ENCODE measurements at places on chromosomes 16 and 17. TPM values are rescaled to one million over a fixed set of nuclear protein-coding genes. Genes with fewer than 3 reads are reported as not detected.

- no peak for DNase-seq
These were observed 25.7 kb upstream of the TOX3 start for GRCh38 chr16:52572656-52573055.

DNA sequence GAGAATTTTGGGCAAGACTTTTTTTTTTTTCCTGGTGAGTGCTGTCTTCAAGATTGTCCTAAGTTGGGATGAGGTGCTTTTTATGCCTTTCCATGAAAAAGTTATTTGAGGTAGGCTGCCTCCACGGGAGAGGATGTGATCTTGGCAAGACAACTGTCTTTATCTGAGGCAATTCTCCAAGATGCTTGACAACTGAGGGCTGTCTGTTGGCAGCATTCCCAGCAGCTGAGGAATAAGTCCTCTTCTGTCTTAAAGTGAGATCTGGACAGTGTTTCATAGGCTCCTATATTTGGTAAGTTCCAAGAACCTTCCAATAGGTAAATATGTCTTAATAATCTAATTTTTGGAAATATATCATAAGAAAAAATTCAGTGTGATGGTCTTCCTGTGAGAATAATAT lies 662.0 kb downstream of the CDH11 start:
- DNase-seq = no peak

GRCh38 chr16:1777375-1778199 lies 4.7 kb upstream of the MRPS34 start:
- DNase-seq = no peak

DNA sequence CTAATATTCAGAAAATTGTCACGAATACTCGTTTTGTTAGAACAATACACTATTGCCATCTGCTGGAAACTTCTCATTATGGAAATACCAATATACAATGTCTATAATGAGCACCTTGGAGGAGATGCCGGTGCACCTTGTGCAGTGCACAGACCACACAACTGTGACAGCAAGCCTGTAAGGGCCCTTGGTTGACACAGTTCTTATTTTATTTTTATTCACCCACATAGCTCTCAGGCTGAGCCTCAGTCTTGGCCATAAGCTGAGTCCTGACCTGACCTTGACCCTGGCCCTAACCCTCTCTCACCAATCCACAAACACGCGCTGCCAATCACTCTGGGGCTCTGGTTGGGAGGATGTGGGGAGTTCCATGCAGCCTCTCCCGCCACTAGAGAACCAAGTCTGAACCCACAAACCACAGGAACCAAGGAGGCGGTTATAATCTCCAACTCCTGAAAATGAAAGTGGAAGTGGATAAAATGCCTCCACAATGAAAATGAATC lies 7.6 kb downstream of the AIPL1 start:
- no peak for DNase-seq

GRCh38 chr17:28086519-28086918 lies 44.0 kb downstream of the NLK start:
- no peak for DNase-seq

DNA sequence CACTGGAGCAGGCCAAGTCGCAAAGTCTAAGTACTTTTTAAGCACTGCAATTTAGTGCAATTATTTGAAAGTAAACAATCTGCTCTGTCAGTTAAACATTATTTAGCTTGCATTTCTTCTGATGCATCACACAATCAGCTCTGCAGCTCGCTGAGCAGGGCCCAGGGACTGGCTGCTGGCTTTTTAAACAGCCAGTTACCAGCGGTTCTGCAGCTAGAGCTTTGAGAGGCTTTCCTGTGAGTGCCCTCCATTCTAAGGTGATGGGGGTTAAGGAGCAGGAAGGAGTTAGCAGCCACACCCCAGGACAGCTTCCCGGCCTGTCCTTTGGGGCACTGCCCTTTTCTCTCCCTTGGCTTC lies 154.3 kb downstream of the SALL1 start:
- DNase-seq = no peak

DNA sequence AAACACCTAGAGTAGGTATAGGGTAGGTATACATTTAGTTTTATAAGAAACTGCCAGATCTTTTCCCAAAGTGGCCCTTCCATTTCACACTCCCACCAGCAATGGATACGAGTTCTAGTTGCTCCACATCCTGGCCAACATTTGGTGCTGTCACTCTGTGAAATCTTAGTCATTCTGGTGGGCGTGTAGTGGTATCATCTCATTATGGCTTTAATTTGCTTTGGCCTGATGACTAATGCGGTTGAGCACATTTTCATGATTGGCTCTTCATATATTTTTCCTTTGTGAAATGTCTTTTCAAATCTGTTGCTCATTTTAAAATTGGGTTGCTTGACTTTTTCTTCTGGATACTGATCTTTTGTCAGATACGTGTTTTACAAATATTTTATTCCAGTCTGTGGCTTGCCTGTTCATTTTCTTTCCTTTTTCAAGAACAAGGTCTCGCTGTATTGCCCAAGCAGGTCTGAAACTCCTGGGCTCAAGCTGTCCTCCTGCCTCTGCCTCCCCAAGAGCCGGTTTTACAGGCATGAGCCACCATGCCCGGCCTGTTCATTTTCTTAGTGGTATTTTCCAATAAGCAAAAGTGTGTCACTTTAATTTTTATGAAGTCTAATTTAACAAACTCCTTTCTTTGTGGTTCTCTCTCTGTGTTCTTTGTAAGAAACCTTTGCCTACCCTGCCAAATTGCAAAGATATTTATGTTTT lies 192.4 kb downstream of the SEC14L1 start:
- DNase-seq = no peak

GRCh38 chr16:74568961-74569631 lies 37.8 kb downstream of the GLG1 start:
- DNase-seq = no peak

DNA sequence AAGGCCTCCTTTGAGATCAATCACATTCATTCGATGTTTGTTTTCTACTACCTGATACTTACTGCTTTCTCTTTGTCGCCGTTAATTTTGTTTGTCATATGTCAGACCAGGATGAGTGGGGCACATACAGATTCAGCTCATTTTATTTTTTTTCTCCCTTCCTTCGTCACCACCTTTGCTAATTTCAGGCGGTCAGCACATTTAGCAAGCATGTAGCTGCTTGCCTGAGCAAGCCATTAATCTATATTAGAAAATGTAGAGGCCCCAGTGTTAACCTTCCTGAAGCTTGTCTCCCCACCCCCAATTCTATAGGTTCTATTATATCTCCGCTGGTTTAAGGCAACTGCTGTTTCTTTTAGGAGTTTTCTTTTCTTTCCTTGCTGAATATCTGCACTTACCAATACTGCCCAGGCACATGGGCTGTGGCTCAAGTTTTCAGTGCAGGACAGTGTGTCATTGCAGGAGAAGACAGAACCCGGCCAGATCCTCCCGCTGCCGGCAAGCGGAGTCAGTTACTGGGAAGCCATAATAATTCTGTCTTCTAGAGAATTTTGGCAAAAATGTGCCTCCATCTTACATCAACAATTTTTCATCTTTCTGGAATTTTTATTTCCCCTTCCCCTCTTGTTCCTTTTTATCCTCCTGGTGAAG lies 714.3 kb downstream of the WWOX start:
- no peak for DNase-seq

DNA sequence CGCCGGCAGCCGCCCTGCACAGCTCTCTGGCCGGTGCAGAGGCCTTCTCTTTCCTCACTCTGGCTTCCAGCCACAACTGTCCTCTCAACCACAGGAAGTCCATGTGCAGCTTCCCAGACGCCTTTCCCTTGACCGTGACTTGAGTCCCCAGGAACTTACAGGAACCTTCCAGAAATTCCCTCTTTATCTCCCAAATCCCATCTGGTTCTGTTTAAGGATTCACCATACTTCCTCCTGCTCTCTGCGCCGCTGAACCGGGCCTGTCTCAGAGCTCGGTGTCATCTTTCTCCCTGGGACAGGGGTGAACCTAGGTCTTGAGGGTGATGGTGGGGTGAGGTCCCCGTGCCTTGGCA lies 65.2 kb upstream of the ZNF469 start:
- no peak for DNase-seq

DNA sequence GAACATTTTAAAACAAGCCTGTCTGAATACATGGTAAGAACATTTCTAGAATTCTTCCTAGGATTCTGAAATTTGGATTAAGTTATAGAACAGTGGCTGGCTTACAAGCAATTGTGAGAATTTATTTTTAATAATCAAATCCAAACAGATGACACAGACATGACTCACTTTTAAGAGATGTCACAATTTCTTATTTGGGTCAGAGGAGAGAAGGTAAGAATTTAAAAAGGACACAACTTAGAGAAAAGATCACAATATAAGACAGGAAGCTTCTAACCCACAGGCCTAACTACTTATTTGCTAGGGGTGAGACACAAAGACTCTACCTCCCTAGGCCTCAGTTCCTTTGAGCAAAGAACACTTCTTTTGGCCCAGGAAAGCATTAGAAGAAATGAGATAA lies 32.7 kb downstream of the ZZEF1 start:
- no peak for DNase-seq

- no peak for DNase-seq
These were observed 2.4 kb downstream of the CORO6 start for GRCh38 chr17:29620271-29620670.

DNA sequence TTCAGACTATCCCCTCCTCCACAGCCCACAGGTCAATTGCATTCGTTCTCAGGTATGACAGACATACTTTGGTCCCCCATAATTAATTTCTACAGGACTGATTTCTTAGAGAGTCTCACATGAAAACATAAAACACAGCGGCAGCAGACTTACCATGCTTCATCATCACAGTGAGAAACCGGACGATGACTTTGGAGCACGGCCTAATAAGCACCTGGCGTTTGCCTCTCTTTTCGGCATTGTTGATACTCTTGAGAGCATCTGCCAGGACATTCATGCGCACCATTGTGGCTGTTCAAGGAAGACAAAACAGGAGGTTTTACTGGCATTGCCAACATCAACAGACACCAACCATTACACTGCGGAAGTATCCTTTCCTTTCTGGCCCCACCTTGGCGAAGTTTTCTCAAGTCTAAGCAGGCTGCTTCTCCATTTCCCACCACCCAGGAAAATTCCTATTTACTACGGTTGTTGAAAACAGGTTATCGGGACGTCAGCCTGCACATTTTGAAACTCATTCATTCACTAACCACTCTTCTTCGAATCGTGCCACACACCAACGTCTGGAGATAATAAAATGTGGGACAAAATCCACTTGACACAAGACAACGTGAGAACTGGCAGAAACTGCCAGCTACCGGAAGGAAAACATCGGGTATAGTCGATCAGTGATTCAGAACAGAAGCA lies 1.2 kb downstream of the RPS15A start:
- DNase-seq = no peak

DNA sequence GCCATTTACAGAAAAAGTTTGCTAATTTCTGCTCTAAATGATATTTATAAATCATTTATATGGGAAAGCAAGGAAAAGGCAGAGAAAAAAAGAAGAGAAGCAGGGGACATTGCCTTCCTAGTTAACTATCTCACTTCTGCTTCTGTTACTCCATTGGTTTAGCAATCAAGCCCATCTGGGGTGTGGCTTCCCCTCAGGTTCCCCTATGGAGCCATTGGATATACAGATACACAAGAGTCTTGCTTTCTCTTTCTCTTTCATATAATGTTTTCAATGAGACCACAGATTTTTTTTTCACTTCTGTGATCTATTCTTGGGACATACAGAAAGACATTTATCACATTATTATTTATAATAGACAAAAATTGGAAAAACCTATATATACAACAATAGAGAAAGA lies 105.6 kb upstream of the TOM1L1 start:
- no peak for DNase-seq

- DNase-seq = no peak
These were observed 16.0 kb upstream of the CDRT4 start for GRCh38 chr17:15483431-15483830.

DNA sequence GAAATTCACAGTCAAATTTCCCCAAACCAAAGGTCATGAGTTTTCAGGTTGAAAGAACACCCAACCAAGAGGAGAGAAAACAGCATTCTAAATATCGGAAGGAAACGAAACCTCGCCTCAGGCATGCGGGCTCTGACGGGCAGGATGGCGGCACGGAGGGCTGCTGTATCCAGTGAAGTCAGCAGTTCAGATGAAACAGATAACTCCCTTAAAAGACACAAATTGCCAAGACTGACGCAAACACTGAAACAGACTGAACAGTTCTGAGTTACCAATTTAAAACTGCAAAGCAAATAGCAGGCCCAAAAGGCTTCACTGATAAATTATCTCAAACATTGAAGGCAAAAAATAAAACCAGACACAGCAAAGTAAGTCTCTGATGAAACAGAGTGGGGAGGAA lies 20.6 kb upstream of the CDH15 start:
- no peak for DNase-seq

DNA sequence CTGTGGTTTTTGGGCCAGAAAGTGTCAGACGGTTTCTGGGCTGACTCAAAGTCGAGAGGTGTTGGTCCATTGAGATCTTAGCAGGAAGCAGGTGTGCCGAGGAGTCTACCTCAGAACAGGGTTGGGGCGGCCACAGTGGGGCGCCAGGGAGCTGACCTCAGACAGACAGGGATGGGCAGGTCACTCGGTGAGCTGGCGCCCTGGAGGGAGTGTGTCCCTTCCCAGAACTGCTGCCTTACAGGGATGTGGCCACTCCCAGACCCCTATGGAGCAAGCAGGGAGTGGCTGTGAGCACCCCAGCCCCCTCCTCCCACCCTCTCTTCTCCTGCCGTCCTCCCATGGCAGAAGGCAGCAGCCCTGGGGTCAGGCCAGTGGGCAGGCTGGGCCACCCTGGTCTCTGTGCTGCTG lies 14.0 kb upstream of the DPEP1 start:
- DNase-seq = peak; percentile 61

DNA sequence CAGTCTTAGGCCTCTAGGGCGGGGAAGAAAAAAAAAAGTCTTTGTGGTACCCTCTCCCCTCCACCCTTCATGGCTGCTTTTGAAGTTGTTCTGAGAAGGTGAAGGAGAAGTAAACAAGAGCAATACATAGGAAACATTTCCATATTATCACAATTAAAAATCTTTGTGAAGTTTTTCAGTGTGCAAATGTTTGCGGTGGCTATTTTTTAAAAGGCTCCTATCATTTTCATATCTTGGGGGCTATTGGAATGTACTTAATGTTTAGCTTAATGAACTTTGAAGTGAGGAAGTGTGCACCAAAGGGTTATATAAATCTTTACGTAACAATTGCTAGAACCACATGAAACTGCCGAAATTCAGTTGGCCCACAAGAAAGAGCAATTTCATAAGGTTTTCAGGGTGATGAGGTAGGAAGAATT lies 7.6 kb downstream of the NOL11 start:
- no peak for DNase-seq

The NEK8 gene
- 16.8 TPM for total RNA-seq

The MLYCD gene
- total RNA-seq = 7.0 TPM

The GLG1 gene
- total RNA-seq = 139 TPM

The FMNL1 gene
- 8.6 TPM for total RNA-seq

The EFCAB5 gene
- total RNA-seq = 0.25 TPM

The PDE6G gene
- 6.4 TPM for total RNA-seq

The UBFD1 gene
- total RNA-seq = 104 TPM
